Stimulated activated CD8-positive, alpha-beta memory T cell treated with anti-CD3 and anti-CD28 coated beads, Interleukin-7, amount 100 ng/mL, for 4 hours (primary cell): ENCODE measurements at places on chromosomes 7 and 10.

DNA sequence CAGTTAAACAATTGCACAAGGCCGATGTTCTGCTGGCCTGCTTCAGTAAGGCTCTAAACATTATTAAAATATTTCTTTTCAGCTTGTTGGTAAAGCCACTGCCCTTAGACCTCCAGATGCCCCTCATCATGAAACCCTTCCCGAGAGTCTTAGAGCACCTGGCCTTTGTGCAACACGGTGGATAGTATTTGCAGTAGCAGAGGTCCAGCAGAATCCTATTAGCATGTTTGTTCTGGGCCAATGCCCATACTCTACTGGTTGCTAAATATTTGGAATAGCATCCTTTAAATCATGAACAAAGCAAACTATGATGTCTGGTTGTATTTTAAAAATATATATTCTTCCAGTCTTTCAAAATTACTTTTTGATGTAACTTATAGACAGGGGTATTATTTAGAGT, 584.6 kb downstream of the CNTNAP2 start:
- no peak for DNase-seq

DNA sequence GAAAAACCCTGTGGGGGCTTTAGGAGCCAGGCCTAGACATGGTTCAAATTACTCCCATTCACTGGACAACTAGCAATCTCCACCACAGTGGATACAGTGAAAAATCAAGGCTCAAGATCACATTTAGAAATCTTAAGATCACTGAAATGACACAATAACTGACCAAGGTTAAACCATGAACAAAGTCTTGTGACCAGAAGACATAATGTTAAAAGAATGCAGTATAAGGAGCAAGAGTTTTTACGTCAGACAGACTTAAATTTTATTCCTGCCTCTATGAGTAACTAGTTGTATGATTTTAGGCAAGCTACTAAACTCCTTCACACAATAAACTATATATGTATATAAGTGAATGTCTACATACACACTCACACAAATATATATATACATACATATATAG, 68.5 kb downstream of the MICU1 start:
- no peak for DNase-seq

DNA sequence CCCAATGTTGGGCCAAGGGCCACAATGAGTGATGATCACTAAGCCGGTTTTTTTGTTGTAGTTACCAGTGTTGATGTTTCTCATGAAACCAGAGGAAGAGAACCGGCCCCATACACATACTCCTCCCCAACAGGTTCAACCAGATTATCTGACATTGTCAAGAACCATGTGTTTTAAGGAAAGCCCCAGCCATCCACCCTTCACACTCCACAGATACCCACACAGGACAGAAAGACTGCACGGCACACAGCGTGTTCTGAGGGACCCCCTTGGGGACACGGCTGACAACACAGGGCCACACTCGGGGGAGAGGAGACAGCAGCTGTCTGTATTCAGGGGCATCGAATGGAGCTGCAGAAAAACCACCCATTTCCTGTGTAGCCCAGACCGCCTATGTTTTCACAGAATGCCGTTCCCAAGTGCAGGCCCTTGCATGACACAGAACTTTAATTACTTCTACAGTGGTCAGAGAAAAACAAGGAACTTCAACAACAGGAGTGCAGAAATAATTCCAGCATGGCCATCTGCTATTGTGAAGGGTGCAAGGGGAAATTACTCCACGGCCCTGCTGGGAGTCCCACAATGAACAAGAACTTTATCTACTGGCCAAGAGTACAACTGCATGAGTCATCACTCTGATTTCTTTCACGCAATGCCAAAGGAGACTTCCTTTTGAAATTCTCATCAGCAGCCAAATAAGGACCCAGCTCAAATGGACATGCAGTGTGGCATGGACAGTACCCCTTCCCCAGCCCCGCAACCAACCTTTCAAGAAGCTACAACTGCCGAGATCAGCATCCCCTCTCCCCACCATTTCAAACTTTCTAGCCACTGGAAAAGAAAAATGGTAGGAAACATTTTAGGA, 2.3 kb downstream of the KLF6 start:
- DNase-seq, result no peak

GRCh38 chr7:91319351-91319750, 55.1 kb downstream of the FZD1 start:
- no peak for DNase-seq

- DNase-seq, result no peak
These were observed 140.4 kb downstream of the RNLS start for GRCh38 chr10:88442716-88443115.

GRCh38 chr7:157401567-157402387, 65.0 kb downstream of the DNAJB6 start:
- DNase-seq, result no peak

DNA sequence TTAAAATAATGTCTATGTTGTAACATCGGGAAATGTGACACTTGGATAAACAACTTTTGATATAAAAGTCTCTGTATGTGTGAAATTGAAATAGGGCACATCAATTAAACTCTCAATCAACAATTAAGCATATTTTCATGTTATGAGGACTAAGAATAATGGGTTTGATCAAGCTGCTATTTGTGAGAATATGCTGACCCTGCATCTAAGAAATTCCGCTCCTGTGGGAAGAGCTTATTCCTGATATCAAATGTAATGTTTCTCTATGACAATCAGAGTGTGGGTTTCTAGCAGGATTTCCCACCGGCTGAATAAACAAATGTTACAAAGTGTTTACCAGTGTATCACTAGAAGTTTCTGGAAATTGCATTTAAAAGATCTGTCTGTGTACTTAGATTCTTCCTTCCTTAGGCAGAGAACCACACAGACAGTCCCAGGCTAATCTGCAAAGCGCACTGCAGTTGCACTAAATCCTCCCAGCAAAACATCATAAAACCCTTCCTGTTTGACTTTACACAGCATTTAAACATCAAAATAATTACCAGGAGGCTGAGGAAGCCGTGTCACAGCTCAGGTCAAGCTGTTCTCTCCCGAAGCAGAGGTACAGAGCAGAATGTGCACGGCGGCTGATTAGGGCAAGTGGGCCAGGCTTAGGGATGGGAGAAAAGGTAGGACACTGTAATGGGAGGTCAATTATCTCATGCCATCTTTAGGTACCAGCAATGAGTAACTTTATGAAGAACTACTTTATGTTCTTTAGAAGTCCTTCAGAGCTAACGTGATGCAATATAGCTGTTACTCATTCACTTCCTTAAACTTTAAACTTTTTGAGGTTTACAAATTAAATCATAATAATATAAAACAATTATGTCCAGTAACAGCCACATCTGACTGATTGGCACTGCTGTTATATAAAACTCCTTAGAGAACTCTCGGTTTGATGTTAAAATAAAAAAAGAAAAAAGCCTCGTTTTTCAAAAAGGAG, 109.1 kb upstream of the CTTNBP2 start:
- no peak for DNase-seq

- DNase-seq, result no peak
These were observed 28.9 kb downstream of the CNNM2 start for GRCh38 chr10:102946992-102947391.

- no peak for DNase-seq
These were observed 507 bp downstream of the STN1 start for GRCh38 chr10:103917302-103918052.

DNA sequence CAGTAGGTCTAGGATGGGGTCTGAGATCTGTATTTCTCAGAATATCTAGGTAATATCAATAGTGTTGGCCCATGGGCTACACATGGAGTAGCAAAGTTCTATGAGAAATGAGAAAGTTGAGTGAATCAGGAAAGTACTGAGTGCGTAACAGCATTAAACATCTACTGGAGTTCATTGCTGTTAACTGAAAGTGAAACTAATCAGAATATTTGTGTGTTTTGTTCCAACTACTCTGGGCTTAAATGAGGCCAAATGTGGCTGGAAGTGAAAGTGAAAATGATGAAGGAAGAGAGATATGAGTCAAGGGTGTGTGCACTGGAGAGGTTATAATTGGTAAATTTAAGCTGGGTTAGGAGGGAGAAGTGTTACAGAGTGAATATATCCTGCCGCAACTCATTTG, 46.5 kb downstream of the TMEM106B start:
- no peak for DNase-seq

DNA sequence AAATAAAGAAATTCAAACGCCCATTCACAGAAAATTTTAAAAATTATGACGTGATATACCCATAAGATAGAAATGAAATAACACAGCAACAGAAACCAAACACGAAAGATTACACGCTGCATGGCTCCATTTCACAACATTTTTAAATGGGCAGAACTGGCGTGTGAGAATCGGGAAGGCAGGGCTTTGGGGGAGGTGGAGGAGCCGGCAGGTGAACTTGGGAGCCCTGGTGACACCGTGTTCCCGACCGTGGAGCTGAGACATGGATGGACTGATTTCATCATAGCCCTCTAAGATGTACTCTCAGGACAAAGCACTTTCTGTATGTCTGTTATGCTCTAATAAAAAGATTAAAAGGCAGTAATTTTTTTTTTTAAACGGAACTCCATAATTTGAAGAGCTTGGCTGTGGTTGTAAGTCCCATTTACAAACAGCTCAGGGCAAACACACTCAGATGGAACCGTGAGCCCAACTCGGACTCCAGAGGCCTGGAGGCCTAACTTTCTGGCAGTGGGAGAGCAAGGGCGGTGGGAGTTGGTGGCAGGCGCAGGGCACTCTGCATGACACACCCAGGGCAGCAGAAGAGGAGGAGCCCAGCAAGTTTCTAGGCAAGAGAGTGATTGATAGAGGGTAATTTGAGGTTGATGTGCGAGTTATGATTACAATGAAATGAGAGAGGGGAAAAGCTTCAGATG, 203.4 kb downstream of the MAD1L1 start:
- DNase-seq, result no peak

- no peak for DNase-seq
These were observed 268 bp upstream of the IGFBP3 start for GRCh38 chr7:45921381-45921698.

- DNase-seq, result peak; percentile 15
These were observed 56.2 kb upstream of the NPY start for GRCh38 chr7:24227603-24228359.
